ENCODE measurements at places on chromosomes 7 and 10.
A peak's percentile ranks its signal among the peaks of the same experiment; 100 is the strongest.

DNA sequence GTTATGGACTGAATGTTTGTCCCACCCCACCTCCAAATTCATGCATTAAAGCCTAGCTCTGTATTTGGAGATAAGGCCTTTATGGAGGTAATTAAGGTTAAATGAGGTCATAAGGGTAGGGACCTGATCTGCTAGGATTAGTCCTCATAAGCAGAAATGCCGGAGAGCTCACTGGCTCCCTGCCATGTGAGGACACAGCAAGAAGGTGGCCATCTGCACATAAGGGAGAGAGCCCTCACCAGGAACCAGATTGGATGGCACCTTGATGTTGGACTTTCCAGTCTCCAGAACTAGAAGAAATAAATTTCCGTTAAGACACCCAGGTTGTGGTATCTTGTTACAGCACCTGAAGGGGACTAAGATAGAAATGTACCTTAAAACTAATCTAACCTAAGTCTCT lies 816.1 kb upstream of the C7orf33 start:
- no peaks in the 10 kb centered on the region for H3K27me3 ChIP-seq
- no peak overlapping the region for H3K27ac ChIP-seq
- no peak for DNase-seq
- H3K4me1 ChIP-seq = no peaks in the 10 kb centered on the region

DNA sequence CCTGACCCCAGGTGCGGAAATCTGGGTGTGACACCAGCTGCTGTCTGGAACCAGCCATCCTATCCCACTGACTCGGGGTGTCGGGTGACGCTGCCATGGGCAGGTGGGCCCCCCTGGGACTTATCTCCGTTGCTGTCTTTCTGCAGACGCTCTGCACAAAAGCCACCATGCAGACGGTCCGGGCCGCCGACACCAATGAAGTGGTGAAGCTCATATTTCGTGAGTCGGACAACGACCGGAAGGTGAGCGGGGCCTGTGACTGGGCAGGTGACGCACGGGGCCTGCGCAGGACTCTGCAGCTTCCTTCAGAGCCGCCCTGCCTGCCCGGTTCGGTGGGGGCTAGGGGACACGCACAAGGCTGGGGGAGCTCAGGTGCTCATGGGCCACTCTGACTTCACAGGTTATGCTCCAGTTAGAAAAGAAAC lies 36.6 kb downstream of the NKX6-2 start:
- no peak overlapping the region for H3K27ac ChIP-seq
- no peak overlapping the region for H3K4me3 ChIP-seq
- H3K4me1 ChIP-seq = no peaks in the 10 kb centered on the region
- H3K27me3 ChIP-seq = no peaks in the 10 kb centered on the region
- DNase-seq = no peak

- no peaks in the 10 kb centered on the region for H3K4me1 ChIP-seq
- no peak overlapping the region for H3K4me3 ChIP-seq
- H3K27me3 ChIP-seq = peaks cover 4% of the 10 kb centered on the region
- H3K27ac ChIP-seq = no peak overlapping the region
- no peaks in the 10 kb centered on the region for H3K36me3 ChIP-seq
These were observed 30.1 kb upstream of the ASAH2 start for GRCh38 chr10:50281210-50281966.

GRCh38 chr10:116216676-116217075 lies 56.3 kb downstream of the GFRA1 start:
- H3K27ac ChIP-seq = no peak overlapping the region
- no peaks in the 10 kb centered on the region for H3K27me3 ChIP-seq
- no peaks in the 10 kb centered on the region for H3K36me3 ChIP-seq
- no peak overlapping the region for H3K4me3 ChIP-seq
- no peaks in the 10 kb centered on the region for H3K4me1 ChIP-seq
- no peak for DNase-seq

DNA sequence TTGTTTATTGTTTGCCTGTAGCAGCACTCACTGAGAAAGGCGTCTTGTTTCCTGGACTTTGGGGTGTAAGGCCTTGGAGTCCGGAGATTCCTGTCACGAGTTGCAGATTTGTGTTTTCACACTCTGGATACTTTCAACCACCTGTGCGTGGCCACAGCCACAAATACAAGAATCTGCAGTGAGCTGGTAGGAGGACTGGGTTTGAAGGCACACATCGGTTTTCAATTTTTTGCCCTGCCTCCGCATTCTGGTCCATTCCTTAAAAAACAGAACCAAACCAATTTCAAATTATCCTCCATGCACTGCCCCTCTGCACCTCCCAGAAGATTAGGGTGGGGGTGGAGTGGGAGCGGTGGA lies 619 bp downstream of the EXOC4 start:
- peak; percentile 4 for DNase-seq
- H3K4me3 ChIP-seq = peak overlapping the region; percentile 91
- peak overlapping the region; percentile 83 for H3K27ac ChIP-seq
- H3K4me1 ChIP-seq = peaks cover 8% of the 10 kb centered on the region

- peaks cover 2% of the 10 kb centered on the region for H3K4me1 ChIP-seq
- peaks cover 82% of the 10 kb centered on the region for H3K27me3 ChIP-seq
- H3K27ac ChIP-seq = no peak overlapping the region
- DNase-seq = no peak
- H3K4me3 ChIP-seq = no peak overlapping the region
These were observed 297.1 kb upstream of the NFE2L3 start for GRCh38 chr7:25854608-25855497.

GRCh38 chr10:132122939-132123445 lies 57.2 kb downstream of the JAKMIP3 start:
- H3K27me3 ChIP-seq = peaks cover 29% of the 10 kb centered on the region
- no peak overlapping the region for H3K4me3 ChIP-seq
- H3K27ac ChIP-seq = no peak overlapping the region
- no peak for DNase-seq
- H3K4me1 ChIP-seq = no peaks in the 10 kb centered on the region
- H3K36me3 ChIP-seq = no peaks in the 10 kb centered on the region

GRCh38 chr7:103712991-103713778 lies 267.2 kb upstream of the SLC26A5 start:
- H3K36me3 ChIP-seq = no peaks in the 10 kb centered on the region
- no peak overlapping the region for H3K27ac ChIP-seq
- no peaks in the 10 kb centered on the region for H3K4me1 ChIP-seq
- H3K27me3 ChIP-seq = no peaks in the 10 kb centered on the region
- no peak for DNase-seq

DNA sequence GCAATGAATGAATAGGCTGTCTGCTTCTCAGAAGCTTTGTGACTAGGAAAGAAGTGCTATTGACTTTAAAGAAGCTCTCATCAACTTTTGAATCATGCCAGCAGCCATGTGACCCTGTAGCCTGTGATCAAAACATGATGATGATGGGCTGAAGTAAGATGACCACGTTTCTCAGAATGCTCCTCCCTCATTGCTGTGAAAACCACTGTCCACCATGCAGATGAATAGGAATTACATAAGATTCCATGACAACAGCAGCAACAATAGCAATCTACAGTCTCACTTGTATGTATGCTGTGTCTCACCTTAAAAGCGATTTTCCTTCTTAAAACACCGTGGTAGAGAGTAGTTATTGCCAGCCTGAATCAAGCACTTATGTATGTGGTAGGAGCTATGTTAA lies 228.4 kb downstream of the TRIL start:
- H3K4me3 ChIP-seq = no peak overlapping the region
- DNase-seq = no peak
- no peak overlapping the region for H3K27ac ChIP-seq

DNA sequence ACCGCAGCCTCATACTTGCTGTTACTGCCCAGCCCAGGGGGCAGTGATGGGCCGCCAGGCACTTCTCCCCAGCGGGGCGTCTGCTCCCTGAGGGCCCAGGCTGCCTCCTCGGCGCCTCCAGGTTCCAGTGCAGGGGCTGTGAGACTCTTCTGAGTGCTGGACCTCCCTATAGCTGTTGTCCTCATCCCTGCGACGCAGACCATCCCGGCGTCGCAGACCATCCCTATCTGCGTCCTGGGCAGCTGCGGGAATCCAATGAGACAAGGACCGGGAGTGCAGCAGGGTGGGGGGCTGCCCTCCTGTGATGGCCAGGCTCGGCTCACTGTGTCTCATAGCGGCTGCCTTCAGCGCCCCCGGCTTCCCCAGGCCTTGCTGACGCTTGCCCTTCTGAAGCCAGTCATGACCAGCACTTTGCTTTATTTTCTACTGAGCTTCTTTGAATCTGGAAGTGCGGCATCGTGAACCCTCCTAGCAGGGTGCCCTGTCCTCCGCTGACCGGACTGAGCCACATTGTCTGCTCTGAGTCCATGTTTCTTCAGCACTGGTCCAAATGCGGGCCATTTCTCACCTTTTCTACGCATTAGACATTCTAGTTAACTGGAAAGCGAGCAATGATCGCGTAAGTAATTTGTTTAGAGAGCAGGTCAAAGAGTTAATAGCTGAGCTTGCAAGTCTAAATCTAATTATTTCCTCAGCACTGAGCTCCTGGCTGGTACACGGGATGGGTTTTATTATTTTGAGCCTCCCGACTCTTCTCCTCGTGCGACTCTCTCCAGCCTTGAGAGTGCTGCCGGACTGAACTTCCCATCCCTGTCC lies 339.5 kb downstream of the WDR37 start:
- H3K27ac ChIP-seq = no peak overlapping the region
- no peak for DNase-seq
- peaks cover 6% of the 10 kb centered on the region for H3K27me3 ChIP-seq
- no peaks in the 10 kb centered on the region for H3K36me3 ChIP-seq

DNA sequence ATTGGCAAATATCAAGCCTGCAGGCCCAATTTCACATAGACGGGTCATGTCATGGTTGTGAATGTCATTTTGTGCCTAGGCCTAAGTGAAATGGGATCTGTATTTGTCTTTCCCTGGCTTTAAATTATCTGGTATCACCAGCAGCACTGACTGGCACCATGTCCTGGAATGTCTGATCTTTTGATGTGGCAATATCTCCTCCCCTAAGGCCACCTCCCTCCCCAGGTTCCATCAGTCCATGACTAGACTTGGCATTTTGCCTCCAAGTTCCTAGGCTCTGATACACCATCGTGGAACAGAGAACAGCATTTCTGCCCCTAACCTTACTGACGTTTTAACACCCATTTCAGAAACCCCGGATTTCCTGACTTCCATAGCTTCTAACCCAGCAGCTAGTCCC lies 513.9 kb downstream of the GALNT17 start:
- no peaks in the 10 kb centered on the region for H3K36me3 ChIP-seq
- no peak overlapping the region for H3K4me3 ChIP-seq
- H3K27me3 ChIP-seq = no peaks in the 10 kb centered on the region
- no peak for DNase-seq

GRCh38 chr10:70753026-70753663 lies 32.0 kb downstream of the TBATA start:
- peaks cover 6% of the 10 kb centered on the region for H3K27me3 ChIP-seq
- DNase-seq = no peak

DNA sequence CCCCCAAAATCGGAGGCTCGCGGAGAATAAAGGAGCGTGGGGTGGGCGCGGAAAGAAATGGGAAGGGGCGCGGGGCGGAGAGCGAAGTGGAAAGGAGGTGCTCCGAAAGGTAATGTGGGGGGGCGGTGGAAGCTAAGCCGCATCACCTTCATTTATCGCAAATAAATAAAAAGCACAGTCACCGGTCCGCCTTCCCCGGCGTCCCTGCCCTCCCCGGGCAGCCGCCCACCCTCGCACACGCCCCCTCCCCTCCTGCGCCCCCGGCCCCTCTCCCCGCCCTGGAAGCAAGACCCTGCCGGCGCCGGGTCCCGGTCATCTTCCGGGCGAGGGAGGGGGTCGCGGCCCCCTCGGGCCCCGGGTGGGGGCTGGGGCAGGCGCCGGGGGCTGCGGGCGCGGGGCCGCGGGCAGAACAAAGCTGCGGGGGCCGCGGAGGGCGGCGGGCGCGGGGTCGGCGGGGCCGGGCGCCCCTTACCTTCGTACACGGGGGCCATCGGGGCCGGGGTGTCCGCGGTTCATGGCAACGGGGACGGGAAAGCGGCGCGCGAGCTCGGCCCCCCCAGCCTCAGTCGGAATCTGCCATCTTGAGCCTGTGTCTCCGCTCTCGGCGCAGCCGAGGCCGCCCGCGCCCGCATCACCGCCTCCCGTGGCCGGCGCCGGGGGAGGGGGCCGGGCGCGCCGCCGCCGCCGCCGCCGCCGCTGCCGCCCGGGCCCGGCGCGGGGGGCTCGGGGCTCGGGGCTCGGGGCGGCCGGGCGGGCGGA lies 486 bp downstream of the HIPK2 start:
- DNase-seq = peak; percentile 53
- H3K4me1 ChIP-seq = peaks cover 12% of the 10 kb centered on the region
- peak overlapping the region; percentile 86 for H3K4me3 ChIP-seq
- no peaks in the 10 kb centered on the region for H3K27me3 ChIP-seq
- peak overlapping the region; percentile 85 for H3K27ac ChIP-seq
- no peaks in the 10 kb centered on the region for H3K36me3 ChIP-seq

GRCh38 chr7:150966002-150966401 lies 12.1 kb downstream of the KCNH2 start:
- H3K4me3 ChIP-seq = no peak overlapping the region
- no peaks in the 10 kb centered on the region for H3K36me3 ChIP-seq
- no peak for DNase-seq
- peaks cover 7% of the 10 kb centered on the region for H3K4me1 ChIP-seq
- peaks cover 2% of the 10 kb centered on the region for H3K27me3 ChIP-seq
- no peak overlapping the region for H3K27ac ChIP-seq

- H3K4me3 ChIP-seq = no peak overlapping the region
- H3K27me3 ChIP-seq = peaks cover 85% of the 10 kb centered on the region
- no peak overlapping the region for H3K27ac ChIP-seq
These were observed 85.9 kb upstream of the PAX2 start for GRCh38 chr10:100659361-100660098.

DNA sequence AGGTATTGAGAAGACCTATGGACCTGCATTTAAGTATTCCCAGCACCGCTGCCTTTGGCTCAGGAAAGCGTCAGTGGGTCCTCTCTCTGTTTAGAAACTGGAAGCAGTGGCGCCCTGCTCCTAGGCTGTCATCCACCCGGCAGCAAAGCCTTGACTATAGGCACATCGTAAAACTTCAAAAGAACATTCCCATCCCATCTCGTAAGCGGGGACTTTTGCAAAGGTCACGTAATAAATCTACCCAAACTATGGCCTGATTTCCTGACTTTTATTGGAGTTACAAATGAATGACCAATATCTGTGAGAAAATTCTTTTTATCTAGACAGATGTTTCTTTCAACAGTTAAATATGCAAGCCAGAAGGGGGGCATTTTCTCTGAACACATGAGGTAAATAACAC lies 115.8 kb upstream of the TCERG1L start:
- no peak overlapping the region for H3K4me3 ChIP-seq
- no peaks in the 10 kb centered on the region for H3K4me1 ChIP-seq
- DNase-seq = no peak

DNA sequence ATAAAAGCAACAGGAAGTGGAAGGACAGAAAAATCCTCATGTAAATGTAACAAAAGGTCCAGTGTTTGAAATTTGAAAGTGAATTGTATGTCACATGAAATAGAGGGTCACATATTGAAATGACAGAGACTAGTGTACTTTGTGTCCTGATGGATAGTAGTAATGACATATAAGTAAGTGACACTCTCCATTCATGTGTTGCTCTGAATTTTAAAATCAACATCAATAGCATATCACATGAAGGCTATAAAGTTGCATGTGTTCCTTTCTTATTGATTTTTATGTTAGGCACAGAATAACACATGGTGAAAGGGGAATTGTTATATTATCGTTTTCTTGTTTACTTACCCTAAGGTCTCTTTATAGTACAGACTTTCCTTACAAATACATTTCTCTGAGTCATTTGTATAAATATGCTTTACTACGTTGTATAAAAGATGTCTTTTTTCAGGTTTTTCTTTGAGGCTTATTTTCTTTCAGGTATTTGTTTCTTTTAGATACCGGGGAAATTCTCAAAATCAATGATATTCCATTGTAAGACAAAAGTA lies 104.6 kb upstream of the CACNA2D1 start:
- no peak overlapping the region for H3K4me3 ChIP-seq
- H3K4me1 ChIP-seq = no peaks in the 10 kb centered on the region
- DNase-seq = no peak
- no peak overlapping the region for H3K27ac ChIP-seq
- no peaks in the 10 kb centered on the region for H3K36me3 ChIP-seq
